ENCODE measurements at places on chromosomes 4 and X. TPM values are rescaled to one million over a fixed set of nuclear protein-coding genes. Genes with fewer than 3 reads are reported as not detected.

The ITGB1BP2 gene
- total RNA-seq: 1.4 TPM

The HSD17B13 gene
- not detected for total RNA-seq

GRCh38 chr4:8759987-8760386 lies 111.7 kb downstream of the HMX1 start:
- no peaks in the 10 kb centered on the region for H3K36me3 ChIP-seq
- no peaks in the 10 kb centered on the region for H3K27me3 ChIP-seq
- no peak for DNase-seq
- no peak overlapping the region for H3K4me3 ChIP-seq
- H3K27ac ChIP-seq: no peak overlapping the region

DNA sequence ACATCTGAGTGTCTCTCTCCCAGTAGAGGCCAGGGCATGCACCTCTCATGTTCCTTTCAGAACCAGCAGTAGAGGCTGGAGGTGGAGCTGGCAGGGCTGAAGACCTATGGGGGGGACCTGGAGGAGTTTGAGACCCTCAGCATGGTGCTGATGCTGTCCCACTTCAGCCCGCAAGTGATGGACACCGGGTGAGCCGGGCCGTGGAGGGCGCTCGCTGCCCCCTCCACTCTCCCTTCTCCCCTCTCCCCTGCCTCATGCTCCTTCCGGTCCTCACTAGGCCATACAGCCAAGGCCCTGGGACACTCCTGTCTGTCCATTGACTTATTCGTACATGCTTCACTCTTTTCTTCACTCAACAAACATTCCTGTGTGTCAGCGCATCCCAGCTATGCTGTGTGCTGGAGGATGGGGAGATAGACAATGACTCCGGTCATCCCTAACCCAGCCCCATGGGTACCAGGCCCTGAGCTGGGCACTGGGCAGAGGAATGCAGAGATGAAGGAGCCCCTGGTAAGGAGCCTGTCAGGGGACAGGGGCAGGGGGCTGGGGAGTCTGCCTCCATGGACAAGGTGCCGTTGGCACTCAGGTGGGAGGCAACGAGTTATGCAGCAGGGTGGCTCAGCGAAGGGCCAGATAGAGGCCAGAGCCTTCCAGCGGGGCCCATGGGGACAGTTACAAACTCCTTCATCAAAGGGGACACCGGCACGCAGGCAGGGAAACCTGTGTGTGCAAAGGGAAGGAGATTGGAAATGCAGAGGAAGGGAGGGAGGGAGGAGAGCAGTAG lies 28.4 kb upstream of the WFS1 start:
- no peak overlapping the region for H3K4me3 ChIP-seq
- no peak overlapping the region for H3K27ac ChIP-seq
- H3K36me3 ChIP-seq: no peaks in the 10 kb centered on the region
- DNase-seq: no peak
- no peaks in the 10 kb centered on the region for H3K27me3 ChIP-seq

GRCh38 chr4:103137446-103137827 lies 37.8 kb upstream of the BDH2 start:
- no peaks in the 10 kb centered on the region for H3K27me3 ChIP-seq
- H3K36me3 ChIP-seq: peaks cover 27% of the 10 kb centered on the region
- peak overlapping the region; percentile 35 for H3K27ac ChIP-seq
- H3K4me1 ChIP-seq: peaks cover 12% of the 10 kb centered on the region
- no peak overlapping the region for H3K4me3 ChIP-seq

- no peaks in the 10 kb centered on the region for H3K27me3 ChIP-seq
- DNase-seq: no peak
- H3K4me3 ChIP-seq: no peak overlapping the region
- peaks cover 14% of the 10 kb centered on the region for H3K4me1 ChIP-seq
- peaks cover 19% of the 10 kb centered on the region for H3K36me3 ChIP-seq
These were observed 5.8 kb upstream of the USO1 start for GRCh38 chr4:75718529-75718928.

DNA sequence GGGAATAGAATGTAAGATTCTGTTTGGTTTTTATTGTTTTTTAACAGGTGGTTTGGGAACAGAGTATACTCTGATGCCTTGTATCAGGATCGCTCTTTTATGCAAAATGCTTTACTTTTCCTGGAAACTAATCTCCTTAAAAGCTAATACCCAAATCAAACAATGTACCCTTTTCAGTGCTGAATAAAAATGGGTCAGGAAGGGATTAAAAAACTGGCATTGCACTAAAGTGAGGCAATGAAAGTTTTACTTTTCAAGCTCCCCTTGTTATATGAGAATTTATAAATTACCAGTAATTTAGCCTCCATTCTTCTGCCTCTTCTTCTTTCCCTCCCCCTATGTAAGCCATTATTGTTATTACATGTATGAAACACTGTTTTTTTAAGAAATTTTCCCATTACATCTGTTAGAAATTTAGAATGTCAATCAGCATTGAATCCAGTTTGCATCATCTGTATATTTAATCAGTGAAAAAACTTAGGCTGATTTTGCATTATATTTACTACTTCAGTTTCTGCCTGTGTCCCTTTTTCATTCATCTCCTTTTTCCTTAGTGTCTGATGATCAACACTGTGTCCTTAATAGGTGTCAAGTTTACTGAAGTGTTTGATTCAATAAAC lies 89.7 kb upstream of the NPNT start:
- peaks cover 31% of the 10 kb centered on the region for H3K4me1 ChIP-seq
- DNase-seq: no peak
- H3K27me3 ChIP-seq: no peaks in the 10 kb centered on the region

GRCh38 chr4:173684223-173684622 lies 154.2 kb upstream of the HAND2 start:
- no peak for DNase-seq
- H3K27ac ChIP-seq: no peak overlapping the region
- H3K36me3 ChIP-seq: no peaks in the 10 kb centered on the region
- no peak overlapping the region for H3K4me3 ChIP-seq

- no peak for DNase-seq
- H3K4me1 ChIP-seq: no peaks in the 10 kb centered on the region
- H3K36me3 ChIP-seq: no peaks in the 10 kb centered on the region
- H3K27ac ChIP-seq: no peak overlapping the region
- peaks cover 32% of the 10 kb centered on the region for H3K27me3 ChIP-seq
These were observed 13.5 kb upstream of the STARD8 start for GRCh38 chrX:68633981-68634380.

DNA sequence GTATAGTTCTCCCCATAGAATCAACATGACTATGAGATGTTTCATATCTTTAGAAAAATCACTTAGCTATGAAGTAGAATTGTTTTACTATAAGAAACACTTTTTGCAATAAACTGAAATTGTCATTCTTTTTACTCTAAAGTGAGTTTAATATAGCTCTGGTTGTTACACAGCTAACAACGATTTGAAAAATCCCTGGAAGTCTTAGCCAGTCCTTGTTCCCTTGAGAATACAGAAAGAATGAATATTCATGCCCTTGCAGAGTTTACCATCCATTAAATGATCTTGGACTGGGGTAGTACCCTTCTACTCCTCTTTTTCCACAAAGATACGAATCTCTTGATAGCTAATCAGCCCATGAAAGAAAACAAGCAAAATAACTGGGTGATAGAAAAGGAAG lies 141.8 kb downstream of the JADE1 start:
- peaks cover 18% of the 10 kb centered on the region for H3K36me3 ChIP-seq
- no peak overlapping the region for H3K27ac ChIP-seq
- no peaks in the 10 kb centered on the region for H3K4me1 ChIP-seq
- H3K27me3 ChIP-seq: no peaks in the 10 kb centered on the region
- no peak overlapping the region for H3K4me3 ChIP-seq

The TMEM164 gene
- total RNA-seq: 39.2 TPM

DNA sequence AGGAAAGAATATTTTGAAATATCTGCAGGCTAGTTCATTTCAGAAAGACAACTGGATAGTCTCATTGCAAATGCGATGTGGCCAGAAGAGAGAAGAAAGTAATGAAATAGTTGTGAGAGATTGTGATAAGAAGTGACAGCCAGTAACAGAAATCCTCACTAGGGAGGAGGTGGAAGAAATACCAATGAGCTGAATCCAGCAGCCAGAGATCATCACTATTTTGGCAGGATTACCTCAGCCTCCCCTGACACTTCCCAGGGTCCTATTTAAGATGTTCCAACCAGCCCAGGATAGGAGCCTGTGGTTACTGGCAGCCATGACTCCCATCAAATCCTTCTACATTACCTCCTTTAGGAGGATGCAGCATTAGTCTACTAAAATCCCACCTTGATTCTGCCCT lies 76.7 kb upstream of the ARHGAP24 start:
- DNase-seq: no peak
- H3K4me1 ChIP-seq: peaks cover 8% of the 10 kb centered on the region
- no peak overlapping the region for H3K27ac ChIP-seq
- H3K36me3 ChIP-seq: no peaks in the 10 kb centered on the region
- H3K27me3 ChIP-seq: no peaks in the 10 kb centered on the region

The MAGED4 gene
- total RNA-seq: not detected

- no peak overlapping the region for H3K27ac ChIP-seq
- H3K36me3 ChIP-seq: no peaks in the 10 kb centered on the region
- H3K4me1 ChIP-seq: no peaks in the 10 kb centered on the region
- no peaks in the 10 kb centered on the region for H3K27me3 ChIP-seq
- DNase-seq: no peak
- H3K4me3 ChIP-seq: no peak overlapping the region
These were observed 566.8 kb downstream of the PDHA2 start for GRCh38 chr4:96406742-96407141.

GRCh38 chr4:129362691-129363274 lies 266.8 kb downstream of the C4orf33 start:
- H3K27me3 ChIP-seq: no peaks in the 10 kb centered on the region
- no peak overlapping the region for H3K27ac ChIP-seq
- peak; percentile 87 for DNase-seq
- H3K4me1 ChIP-seq: peaks cover 12% of the 10 kb centered on the region
- no peaks in the 10 kb centered on the region for H3K36me3 ChIP-seq
- no peak overlapping the region for H3K4me3 ChIP-seq

- peaks cover 37% of the 10 kb centered on the region for H3K27me3 ChIP-seq
- no peak overlapping the region for H3K4me3 ChIP-seq
- no peak overlapping the region for H3K27ac ChIP-seq
- H3K4me1 ChIP-seq: no peaks in the 10 kb centered on the region
- no peaks in the 10 kb centered on the region for H3K36me3 ChIP-seq
- DNase-seq: no peak
These were observed 172.3 kb upstream of the TRPC5 start for GRCh38 chrX:112254896-112255295.

- DNase-seq: no peak
- no peaks in the 10 kb centered on the region for H3K36me3 ChIP-seq
- no peaks in the 10 kb centered on the region for H3K4me1 ChIP-seq
- H3K27me3 ChIP-seq: peaks cover 44% of the 10 kb centered on the region
- H3K27ac ChIP-seq: no peak within 1 kb of the TSS
These were observed at the start of gene SASH3 for GRCh38 chrX:129779747-129780146. SASH3 (plus strand) TSS chrX:129779949; CDS start chrX:129780098, 149 bp downstream.

The HPGDS gene
- total RNA-seq: not detected

The RAB41 gene
- not detected for total RNA-seq

The CCKAR gene
- total RNA-seq: not detected

GRCh38 chr4:89072921-89073320 lies 15.9 kb upstream of the FAM13A start:
- no peak for DNase-seq
- H3K4me3 ChIP-seq: no peak overlapping the region
- no peaks in the 10 kb centered on the region for H3K36me3 ChIP-seq

DNA sequence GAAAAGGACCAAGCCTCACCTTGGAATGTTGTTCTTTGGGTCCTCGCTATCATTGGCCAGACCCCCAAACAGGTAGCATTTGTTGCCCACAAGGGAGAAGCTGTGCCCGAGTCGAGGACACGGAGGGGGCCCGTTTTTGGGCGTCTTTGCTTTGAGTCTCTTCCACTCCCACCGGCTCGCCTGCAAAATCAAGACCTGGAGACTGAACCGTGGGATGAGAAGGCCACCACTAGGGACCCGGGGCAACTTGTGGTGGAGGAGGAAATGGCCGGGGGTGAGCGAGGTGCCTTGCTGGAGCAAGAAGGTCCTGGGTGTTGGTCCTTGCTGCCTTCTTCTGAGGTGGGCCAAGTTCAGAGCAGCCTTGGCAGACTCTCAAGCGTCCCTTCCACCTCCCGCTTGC lies 7.5 kb downstream of the HCFC1 start:
- peaks cover 13% of the 10 kb centered on the region for H3K4me1 ChIP-seq
- no peak overlapping the region for H3K27ac ChIP-seq
- no peaks in the 10 kb centered on the region for H3K27me3 ChIP-seq
- DNase-seq: no peak
- H3K4me3 ChIP-seq: no peak overlapping the region

DNA sequence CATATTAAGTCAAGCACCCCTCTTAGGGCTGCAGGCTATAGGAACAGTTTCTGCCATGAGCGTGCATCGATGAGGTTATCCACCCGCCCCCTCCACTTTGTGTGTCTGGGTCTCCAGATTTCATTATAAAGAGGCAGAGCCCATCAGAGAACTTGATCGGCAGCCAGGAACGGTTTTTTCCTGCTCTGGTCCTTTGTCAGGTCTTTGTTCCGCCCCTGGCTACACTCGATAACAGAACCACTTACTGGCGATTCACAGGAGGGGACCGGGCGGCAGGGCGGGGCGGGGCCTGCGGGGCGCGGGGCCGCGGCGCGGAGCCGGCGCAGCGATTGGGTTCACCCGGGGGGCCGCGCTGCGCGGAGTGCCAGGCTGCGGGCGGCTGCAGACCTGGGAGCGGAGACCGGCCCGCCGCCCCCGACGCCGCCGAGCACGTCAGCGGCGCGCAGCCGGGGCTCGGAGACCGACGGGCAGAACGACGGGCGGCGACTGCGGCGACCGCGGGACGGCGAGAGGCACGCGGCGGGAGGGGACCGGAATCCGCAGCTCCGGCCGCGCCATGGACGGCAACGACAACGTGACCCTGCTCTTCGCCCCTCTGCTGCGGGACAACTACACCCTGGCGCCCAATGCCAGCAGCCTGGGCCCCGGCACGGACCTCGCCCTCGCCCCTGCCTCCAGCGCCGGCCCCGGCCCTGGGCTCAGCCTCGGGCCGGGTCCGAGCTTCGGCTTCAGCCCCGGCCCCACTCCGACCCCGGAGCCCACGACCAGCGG lies at the start of gene SLC10A4:
Gene SLC10A4 (plus strand): TSS at position 338 of the 771 bp plus-strand sequence. CDS start 219 bp downstream, at position 557.
- DNase-seq: no peak
- peaks cover 12% of the 10 kb centered on the region for H3K27me3 ChIP-seq
- H3K27ac ChIP-seq: no peak within 1 kb of the TSS
- no peak within 1 kb of the TSS for H3K4me3 ChIP-seq
- H3K4me1 ChIP-seq: no peaks in the 10 kb centered on the region

The TLR2 gene
- total RNA-seq: 0.23 TPM

The VEGFD gene
- total RNA-seq: not detected

DNA sequence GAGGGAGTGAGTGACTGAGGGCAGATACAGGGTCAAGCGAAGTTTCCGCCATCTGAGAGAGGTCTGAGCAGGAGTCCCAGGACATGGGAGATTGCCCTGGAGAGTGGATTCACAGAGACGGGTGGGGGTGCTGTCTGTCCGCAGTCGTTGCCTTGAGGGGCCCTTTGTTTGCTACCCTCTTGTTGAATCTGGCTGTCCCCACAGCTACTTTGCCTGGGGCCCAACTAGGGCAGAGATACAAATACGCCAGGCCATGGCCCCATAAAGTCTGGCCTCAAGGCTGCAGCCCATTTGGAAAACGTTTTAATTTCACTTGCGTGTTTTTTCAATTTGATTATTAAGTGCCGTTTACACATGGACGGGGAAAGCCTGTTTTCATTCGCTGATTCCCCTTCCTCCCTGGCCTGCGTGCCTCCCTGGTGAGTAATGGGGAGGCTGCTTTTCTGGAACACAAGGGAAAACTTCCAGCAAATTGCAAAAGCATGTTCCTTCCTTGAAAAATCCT lies 134.4 kb downstream of the SMIM20 start:
- peak; percentile 81 for DNase-seq
- no peaks in the 10 kb centered on the region for H3K27me3 ChIP-seq
- no peak overlapping the region for H3K4me3 ChIP-seq
- peak overlapping the region; percentile 86 for H3K27ac ChIP-seq

The RAB33A gene
- not detected for total RNA-seq

The MAGEC1 gene
- total RNA-seq: not detected

- no peaks in the 10 kb centered on the region for H3K27me3 ChIP-seq
- H3K4me1 ChIP-seq: no peaks in the 10 kb centered on the region
- no peak for DNase-seq
- H3K36me3 ChIP-seq: no peaks in the 10 kb centered on the region
- no peak overlapping the region for H3K4me3 ChIP-seq
These were observed 136.9 kb downstream of the ASMT start for GRCh38 chrX:1751781-1752180.

The COL25A1 gene
- not detected for total RNA-seq

All from MCF 10A (cell line).